Cardiac septum (tissue), 1 donor: ENCODE measurements at places on chromosomes 2 and 18. TPM values are rescaled to one million over a fixed set of nuclear protein-coding genes. Genes with fewer than 3 reads are reported as not detected.

GRCh38 chr2:85875350-85876050 lies 13.3 kb downstream of the ST3GAL5 start:
- DNase-seq = no peak

INHBB gene
- total RNA-seq = 2.8 TPM

NEMP2 gene
- 3.6 TPM for total RNA-seq

ZNF514 gene
- total RNA-seq = 14.7 TPM

DNA sequence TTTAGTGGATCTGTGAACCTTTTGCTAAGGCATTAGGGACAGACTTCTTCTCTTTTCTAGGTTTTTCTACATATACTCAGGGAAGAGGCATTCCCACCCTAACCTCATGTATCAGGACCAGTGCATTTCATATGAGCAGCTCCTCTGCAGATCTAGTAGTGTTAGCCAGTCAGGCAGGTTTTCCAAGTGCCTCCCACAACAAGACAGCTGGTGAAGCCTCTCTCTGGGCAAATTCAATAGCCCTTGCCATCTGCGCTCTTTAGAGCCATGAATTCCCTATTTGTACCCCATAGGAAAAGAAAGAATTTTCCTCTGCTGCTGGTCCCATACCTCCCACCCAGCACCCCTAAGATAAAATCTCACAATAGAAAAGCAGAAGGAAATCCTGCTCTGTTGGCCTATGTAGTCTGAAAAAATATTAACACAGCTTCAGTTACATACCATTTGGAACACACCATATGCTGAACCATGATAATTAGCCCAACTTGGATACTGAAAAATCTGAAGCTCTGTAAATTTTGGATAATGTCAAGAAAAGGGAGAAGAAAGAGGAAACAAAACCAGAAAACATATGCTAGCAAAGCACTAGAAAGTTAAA lies 1354.6 kb upstream of the NRXN1 start:
- DNase-seq = no peak

CD207 gene
- 0.16 TPM for total RNA-seq

- no peak for DNase-seq
Measured at GRCh38 chr2:181312515-181312927, 144.7 kb upstream of the ITGA4 start.

DNA sequence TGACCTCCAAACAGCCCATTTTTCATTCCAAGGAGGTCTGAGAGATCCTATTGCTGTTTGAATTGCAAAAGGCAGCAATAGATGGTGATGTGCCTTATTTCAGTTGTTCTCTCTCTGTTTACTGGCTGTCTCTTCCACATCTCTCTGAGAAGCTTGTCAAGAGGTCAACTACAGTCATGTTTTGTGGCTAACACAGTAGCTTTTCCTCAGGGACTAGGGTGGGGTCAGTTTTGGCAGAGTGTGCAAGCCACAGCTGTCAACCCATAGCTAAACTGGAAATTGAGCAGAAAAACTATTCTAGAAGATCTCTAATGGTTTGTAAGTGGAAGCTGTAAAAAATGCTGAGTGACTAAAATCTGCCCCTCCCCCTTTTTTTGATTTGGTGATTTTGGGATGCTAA lies 67.1 kb downstream of the DIS3L2 start:
- DNase-seq = no peak

CNRIP1 gene
- total RNA-seq = 10.1 TPM

- DNase-seq = no peak
Measured at GRCh38 chr2:152243761-152244640, 68.4 kb upstream of the STAM2 start.

GRCh38 chr2:159084384-159085370 lies 116.2 kb downstream of the TANC1 start:
- DNase-seq = no peak

GRCh38 chr18:55853268-55853667 lies 265.3 kb upstream of the TCF4 start:
- no peak for DNase-seq

RAPGEF4 gene
- total RNA-seq = 12.6 TPM

- no peak for DNase-seq
Measured at GRCh38 chr18:7000484-7001096, 117.0 kb downstream of the LAMA1 start.

VWC2L gene
- 0.08 TPM for total RNA-seq

GRCh38 chr18:43141208-43141607 lies 25.7 kb upstream of the RIT2 start:
- no peak for DNase-seq

DNA sequence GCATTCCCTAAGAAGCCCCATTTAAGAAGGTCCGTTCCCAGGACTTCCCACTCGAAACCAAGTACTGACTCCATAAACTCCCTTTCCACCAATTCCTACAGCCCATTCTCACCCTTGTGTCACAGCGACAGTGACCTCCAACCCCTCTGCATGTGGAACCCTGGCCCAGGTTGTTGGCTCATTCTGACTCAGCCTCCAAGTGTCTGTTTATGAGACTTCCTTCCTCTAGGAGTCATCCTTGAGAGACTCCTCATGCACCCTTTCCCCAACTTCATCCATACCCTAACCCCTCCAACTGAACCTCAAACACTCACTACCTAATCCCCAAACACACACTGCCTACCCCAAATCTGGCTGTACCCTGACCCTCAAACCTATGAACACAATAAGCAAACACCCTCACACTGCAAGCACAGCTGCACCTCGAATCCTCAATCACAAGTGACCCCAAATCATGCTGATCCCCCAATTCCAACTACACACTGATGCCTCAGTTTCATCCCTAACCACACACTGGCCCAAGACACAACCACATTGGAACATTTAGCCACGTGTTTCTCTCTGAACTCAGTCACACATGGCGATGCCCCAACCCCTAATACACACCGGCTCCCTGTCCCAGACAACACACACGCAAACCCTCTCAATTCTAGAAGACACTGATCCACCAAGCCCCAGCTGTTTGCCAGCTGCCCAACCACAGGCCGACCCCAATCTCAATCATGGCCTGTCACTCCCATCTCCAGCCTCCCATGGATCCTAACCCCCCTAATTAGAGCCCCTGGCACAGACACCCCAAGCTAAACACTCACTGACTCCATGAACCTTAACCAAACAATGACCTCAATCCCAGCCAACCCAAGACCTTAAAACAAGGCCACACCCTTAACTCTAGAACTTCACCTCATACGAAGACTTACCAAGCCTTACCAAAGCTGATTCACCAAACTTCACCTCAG lies 219.6 kb downstream of the CYP26B1 start:
- no peak for DNase-seq

DNA sequence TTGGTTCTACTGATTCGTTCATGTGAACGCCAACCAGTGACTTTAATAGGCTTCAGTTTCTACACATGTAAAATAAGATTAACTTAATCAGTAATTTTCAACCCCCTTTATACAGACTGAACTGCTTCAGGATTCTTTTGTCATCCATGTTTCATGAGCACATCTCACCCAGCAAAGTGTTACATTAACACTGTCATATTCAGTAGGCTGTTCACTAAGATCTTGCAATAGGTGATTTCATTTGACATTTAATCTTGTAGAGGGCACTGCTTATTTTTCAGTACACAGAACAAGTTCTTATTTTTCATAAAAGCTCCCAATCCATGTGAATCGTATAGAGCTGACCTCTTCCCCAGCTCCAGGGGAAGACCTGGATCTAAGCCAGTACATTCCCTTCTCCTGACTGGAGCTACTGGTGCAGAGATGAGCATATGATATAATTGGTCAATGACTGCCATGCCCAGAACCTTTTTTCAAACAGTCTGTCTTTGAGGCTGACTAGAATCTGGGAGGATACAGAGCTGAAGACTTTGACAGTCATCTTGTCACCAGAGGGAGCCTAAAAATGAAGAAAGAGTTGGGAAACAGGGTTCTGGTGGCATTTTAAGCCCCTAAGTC lies 72.2 kb upstream of the CHRNA1 start:
- no peak for DNase-seq

DNA sequence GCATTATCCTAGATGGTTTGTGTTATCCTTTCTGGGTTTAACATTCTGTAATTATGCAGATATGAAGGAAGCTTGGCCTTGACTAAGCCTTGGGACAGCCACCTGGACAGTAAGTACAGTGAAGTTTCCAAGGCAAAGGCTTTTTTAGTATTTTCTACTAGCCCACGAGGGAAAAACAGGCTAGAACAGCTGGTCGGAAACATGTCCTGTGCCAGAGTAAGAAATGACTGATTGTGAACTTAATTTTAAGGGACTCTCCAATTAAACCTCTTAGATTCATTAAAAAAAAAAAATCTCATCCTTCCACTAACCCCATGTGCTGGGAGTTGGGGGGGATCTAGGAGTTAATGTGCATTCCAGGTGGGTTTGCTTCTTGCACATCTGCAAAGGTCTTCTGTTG lies 720.8 kb downstream of the SLC4A3 start:
- no peak for DNase-seq

GRCh38 chr2:208006833-208007232 lies 18.5 kb downstream of the PLEKHM3 start:
- DNase-seq = no peak

DNA sequence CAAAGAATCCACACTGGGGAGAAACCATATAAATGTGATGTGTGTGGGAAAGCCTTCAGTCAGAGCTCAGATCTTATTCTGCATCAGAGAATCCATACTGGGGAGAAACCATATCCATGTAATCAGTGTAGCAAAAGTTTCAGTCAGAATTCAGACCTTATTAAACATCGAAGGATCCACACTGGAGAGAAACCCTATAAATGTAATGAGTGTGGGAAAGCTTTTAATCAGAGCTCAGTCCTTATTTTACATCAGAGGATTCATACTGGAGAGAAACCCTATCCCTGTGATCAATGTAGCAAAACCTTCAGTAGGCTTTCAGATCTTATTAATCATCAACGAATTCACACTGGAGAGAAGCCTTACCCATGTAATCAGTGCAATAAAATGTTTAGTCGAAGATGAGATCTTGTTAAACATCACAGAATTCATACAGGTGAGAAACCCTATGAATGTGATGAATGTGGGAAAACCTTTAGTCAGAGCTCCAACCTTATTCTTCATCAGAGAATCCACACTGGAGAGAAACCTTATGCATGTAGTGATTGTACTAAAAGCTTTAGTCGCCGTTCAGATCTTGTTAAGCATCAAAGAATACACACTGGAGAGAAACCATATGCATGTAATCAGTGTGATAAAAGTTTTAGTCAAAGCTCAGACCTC lies 16.7 kb upstream of the ZSCAN30 start:
- no peak for DNase-seq

DNA sequence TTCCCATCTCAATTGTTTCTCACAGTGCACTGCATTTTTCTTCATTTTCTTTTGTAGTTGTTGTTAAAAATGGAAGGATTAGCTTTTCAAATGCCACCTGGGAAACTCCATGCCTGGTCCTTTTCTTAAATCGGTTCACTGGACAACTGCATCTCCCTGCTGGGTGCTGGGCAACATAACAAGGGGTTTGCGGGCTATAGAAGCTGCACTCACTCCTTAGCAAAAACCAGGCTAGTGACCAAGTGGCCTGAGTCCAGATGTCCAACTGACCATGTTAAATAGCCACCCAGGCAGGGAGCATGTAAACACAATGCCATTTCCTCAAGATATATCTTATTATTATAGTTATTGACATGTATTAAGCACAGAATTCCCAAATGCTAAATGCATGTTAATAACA lies 264.9 kb downstream of the ICOS start:
- no peak for DNase-seq

ARHGEF4 gene
- 3.9 TPM for total RNA-seq

GRCh38 chr18:30455741-30456140 lies 586.8 kb downstream of the DSC3 start:
- DNase-seq = no peak

DNA sequence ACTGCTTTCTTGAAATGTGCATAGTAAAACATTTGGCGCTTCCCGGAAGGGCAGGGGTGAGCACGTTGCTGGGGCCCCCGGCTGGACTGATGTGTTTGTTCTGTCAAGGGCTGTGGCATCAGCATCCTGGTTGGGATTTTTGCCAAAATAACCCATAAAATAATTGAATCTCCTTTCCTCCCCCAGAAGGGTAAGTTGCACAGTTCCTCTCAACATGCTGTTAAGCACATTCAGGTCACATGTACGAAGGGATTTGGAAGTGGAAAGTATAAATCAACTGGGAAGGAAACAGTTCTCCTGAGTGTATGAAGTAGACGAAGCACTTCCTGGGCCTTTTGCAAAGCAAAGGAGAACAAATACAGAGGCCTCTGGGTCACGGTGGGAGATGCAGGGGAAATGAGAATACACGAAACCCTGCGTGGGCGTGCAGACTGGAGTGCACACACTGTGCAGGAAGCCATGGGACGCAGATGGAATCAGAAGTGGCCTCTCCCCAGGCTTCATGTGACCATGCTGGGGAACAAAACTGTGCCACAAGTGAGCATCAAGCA lies 183.9 kb downstream of the LPIN1 start:
- no peak for DNase-seq

- DNase-seq = no peak
Measured at GRCh38 chr2:32277363-32277673, 386 bp upstream of the YIPF4 start.

GRCh38 chr2:146850746-146851145 lies 994.1 kb upstream of the ACVR2A start:
- no peak for DNase-seq

- DNase-seq = peak; percentile 29
Measured at GRCh38 chr2:70991742-70992141, 2.9 kb downstream of the TEX261 start.

DNA sequence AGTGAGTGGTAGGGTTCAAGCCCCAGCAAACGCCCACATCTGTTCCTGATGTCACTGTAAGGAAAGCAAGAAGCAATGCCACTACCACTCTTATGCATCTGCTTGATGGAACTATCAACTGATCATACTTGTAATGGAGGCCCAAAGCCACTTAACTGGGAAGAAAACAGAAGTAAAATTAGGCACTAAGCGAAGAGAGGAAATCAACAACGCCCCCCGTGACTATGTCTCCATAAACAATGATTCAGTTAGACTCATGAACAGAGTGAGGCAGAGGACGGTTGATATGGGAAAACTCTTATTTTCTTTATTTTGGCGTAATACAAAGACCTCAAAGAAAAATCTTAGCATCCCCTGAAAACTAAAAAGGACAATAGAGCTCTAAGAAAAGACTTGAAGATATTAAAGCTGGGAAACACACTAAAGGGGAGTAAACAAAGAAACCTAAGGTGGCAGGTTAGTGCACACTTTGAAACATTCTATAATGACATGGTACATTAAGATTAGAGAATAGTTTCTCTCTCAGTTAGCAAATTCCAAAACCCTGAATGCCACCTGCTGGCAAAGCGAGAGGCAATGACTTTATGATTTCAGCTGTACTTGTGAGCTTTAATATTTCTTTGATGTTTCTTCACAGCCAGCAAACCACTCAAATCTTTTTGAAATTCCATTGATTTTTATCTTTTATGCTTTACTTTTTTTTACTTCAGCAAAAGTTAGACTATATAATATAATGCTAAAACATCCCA lies 86.5 kb downstream of the LRP2 start:
- DNase-seq = no peak

DNAH6 gene
- 0.22 TPM for total RNA-seq

DNA sequence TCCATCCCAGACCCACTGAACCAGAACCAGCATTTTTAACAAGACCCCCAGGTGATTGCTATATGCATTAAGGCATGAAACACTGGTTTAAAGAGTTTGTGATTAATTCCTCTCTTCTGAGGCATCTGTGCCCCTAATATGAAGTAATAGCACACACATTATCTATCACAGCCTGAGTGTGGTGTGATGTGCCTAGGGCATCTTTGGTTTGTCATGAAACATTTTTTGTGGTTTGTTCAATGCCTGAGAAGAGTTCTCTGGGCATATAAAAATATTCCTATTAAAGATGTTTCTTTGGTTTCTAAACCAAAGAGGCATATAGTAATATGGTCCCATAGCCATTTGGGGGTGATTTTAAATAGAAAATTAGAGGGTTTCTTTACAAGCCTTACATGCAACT lies 221.7 kb upstream of the SPOPL start:
- no peak for DNase-seq

- DNase-seq = no peak
Measured at GRCh38 chr2:237964578-237965404, 2.0 kb upstream of the UBE2F start.

BOLL gene
- not detected for total RNA-seq
